ENCODE measurements at places on chromosomes 3 and 15.

GRCh38 chr15:70213794-70214193, 116.1 kb upstream of the TLE3 start:
- no peak for DNase-seq

- DNase-seq, result no peak
These were observed 50.9 kb upstream of the NPHP3 start for GRCh38 chr3:132773071-132773619.

GRCh38 chr3:16316847-16317560, 52.0 kb downstream of the OXNAD1 start:
- no peak for DNase-seq

- DNase-seq, result no peak
These were observed 25.0 kb downstream of the SEC61A1 start for GRCh38 chr3:128077202-128077624.

DNA sequence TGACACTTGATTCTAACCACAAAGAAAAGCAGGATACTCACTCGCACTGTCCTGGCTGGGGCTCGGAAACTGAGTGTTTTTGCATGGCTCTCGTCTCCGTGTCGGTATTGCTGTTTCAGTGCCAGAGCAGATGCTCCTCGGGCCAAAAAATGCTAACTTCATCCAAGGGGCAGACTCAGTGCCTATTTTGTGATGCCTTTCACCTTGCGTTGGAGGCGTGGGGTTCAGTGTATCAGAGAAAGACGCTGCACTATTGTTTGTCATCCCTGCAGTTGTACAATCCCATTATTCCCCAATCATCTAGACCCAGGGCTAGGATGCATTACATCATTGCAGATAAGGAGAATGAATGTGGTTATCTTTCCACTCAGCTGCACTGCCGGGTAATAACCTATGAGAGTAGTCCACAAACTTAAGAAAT, 1.4 kb downstream of the CACNA2D3 start:
- DNase-seq, result no peak

DNA sequence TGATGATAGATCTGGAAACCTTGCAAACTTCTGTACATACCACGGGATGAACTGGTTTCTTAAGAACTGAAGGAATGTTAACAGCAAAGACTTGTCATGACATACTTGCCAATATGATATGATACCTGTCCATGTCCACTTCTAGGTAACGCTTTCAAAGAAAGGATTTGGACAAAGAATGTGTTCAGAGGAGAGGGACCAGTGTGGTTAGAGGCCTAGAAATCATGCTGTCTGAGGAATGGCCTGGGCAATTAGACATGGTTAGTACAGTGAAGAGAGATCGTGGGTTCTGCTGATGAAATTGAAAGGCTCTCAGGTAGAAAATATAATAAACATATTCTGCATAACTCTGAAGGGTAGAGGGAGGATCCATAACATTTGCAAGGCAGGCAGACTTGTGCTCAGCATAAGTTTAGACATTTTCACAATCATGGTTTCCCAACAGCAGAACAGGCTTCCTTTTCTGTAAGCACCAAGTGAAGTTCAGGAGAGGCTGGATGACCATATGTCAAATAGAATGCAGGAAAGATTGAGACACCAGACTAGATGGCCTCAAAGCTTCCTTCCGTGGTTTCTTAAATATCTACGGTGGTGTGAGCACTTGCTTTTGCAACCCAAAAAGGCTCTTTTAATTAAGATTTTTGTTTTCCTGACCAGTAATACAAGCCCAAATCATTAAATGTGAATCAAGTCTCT, 39.9 kb downstream of the TGFBR2 start:
- DNase-seq, result no peak

DNA sequence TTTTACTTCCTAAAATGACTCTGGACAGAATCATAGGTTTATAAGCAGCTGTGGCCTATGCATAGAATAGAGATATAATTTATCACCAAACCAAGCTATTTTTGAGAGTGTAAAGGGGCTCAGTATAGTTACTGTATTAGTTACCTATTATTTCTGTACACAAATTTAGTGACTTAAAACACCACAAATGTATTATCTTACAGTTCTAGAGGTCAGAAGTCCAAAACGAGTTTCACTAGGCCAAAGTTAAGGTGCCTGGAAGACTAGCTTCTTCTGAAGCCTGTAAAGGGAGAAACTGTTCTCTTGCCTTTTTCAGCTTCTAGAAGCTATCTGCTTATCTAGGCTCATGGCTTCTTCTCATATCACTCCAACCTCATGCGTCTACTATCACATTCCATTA, 30.1 kb downstream of the CCDC54 start:
- no peak for DNase-seq

- DNase-seq, result peak; percentile 8
These were observed 548 bp upstream of the PSMD6 start for GRCh38 chr3:64023861-64024223.

DNA sequence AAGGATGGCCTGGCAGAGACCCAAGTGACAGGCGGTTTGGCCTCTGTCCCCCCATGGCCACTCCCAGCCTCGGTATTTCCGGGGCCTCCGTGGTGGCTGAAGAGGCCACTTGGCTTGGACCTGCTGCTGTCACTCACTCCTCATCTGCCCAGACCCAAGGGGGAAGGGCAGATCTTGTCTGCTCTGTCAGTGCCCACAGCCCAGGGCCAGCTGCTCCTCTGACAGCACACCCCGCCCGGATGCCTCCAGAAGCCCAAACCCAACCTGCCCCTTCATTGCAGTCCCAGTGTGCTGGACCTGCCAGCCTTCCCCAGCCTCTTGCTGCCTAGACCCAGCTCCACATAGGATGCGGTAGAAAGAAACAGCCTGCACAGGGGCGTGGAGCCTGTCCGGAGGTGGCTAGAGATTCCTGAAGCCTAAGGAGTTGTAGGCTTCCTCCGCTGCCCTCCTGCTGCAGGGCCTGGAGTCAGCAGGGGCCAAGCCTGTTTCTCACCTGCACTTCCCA, 52.0 kb downstream of the MAGEF1 start:
- no peak for DNase-seq

GRCh38 chr15:90915216-90915807, 12.2 kb downstream of the MAN2A2 start:
- DNase-seq, result peak; percentile 73

DNA sequence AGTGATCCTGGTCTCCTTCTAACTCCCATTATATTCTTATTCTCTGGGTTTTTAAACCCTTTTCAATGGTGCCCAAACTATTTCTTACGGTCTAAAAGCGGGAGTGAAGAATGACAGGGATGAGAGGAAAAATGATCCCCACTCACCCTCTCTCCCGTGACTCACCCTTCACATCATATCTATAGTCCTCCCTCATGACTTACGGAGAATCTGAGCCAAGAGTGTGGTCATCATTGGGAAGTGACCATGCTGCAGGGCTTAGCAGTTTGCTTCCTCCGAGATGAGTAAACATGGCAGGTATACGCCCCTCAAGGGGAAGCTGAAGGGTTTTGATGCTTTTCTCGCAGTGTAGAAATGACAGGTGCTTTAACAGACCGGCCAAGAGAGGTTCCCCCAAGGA, 274.0 kb downstream of the RYR3 start:
- no peak for DNase-seq

GRCh38 chr15:68097029-68097428, 42.9 kb downstream of the PIAS1 start:
- peak; percentile 51 for DNase-seq

DNA sequence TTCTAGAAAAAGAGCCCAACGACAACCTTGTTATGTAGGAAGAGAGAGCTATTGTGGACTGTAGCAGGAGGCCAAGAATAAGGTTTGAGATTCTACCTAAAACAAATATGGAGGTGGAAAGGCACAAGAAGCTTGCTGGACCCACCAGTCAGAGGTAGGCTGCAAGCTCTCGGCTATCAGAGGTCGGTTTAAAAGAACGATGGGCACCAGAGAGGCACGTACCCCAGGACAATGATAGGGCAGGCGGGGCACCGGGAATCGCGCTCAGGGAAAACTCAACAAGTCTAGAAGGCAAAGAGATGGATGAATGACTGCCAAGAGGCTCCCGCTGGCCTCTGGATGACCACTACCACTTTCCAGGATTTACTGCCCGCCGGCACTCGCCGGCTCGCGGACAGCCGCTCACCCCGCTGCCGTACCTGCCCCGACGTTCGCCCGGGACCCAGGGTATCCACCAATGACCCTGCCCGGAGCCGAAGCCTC, 1.1 kb downstream of the HDGFL3 start:
- peak; percentile 13 for DNase-seq

DNA sequence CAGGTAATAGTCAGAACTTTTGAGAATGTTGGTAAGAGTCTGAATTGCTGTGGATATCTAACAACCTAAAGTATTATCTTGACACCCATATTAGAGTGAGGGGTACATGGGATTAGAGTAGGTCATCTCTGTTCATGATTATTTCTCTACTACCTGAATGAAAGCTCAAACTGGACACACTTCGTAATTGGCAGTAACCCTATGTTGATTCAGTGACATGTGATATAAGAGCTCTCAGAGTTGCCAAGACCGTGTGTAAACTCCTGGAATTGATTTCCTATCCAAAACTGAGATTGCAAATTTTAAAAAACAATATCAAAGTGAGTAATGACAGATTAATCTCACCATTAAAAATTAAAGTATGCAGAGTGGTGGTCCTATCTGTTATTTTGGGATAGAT, 214.8 kb upstream of the ARHGEF26 start:
- DNase-seq, result no peak

DNA sequence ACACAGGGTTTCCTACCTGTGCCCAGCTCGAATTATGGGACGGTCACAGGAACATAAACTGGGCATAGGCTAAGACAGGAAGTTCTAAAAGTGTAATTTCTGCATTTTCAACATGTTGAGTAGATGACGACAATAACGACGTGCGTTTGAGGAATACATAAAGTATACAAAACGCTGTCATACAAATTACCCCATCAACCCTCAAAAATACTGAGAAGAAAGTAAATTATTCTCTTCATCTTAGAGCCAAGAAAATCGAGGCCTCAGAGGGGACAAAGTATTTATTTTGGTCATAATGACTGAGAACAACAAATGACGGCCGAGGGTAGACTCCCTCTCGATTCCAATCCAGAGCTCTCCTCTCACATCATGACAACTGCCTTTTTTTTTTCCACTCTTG, 60.8 kb downstream of the RUBCN start:
- DNase-seq, result no peak

- DNase-seq, result no peak
These were observed 12.3 kb downstream of the BOC start for GRCh38 chr3:113223475-113224281.

- no peak for DNase-seq
These were observed 1265.0 kb upstream of the ALCAM start for GRCh38 chr3:104101736-104102135.

DNA sequence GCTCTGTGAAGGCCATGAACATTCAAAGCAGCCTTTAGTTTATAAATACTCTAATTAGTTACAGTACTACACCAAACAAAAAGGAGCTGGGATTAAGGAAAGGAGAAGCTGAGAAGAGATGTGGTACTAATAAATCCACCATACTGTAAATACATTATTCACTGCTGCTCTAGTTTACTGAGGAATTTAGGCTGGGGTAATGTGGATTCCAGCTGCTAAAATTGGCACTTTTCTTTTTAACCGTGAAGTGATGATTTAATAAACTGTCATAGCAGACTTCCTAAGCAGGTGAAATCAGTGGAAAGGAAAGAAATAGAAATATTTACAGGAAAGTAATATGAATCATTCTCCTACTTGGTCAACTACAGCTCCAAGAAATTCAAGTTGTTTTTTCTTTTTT, 88.7 kb downstream of the TFG start:
- DNase-seq, result no peak

DNA sequence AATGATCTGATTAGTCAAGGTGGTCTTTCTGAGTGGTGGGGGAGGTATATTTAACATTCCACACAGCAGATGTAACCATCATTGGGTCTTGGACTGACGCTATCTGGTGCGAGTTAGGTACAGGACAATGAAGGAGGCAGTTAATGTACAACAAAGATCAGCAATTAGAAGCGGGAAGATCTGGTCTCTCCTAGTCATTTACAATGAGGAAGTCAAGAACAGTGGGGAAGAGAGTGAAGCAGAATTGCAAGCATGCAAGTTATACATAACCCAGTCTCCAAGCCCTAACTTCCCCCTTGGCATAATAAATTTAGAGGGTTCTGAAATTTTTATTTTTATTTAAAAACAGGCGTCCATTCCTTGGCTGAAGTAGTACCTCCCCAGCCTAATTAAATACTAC, 14.1 kb downstream of the GPD1L start:
- no peak for DNase-seq

- DNase-seq, result no peak
These were observed 92.4 kb downstream of the ABI3BP start for GRCh38 chr3:100900671-100901335.
